Mesothelial cell of epicardium (in vitro differentiated cells): ENCODE measurements at places on chromosomes 1 and 21. TPM values are rescaled to one million over a fixed set of nuclear protein-coding genes. Genes with fewer than 3 reads are reported as not detected.

The TAS1R3 gene
- 0.98 to 1.0 TPM (median 1.00 TPM) in 3 replicates for total RNA-seq

The LRIF1 gene
- 7.8 to 7.9 TPM (median 7.8 TPM) in 3 replicates for total RNA-seq

The KCNK1 gene
- total RNA-seq, result 13.1 to 14.9 TPM (median 14.6 TPM) in 3 replicates

The CHI3L1 gene
- total RNA-seq, result 0.13 to 0.32 TPM (median 0.22 TPM) in 3 replicates

The CRNN gene
- total RNA-seq, result not detected in 3 replicates

The RGS7 gene
- 1.6 to 2.4 TPM (median 1.9 TPM) in 3 replicates for total RNA-seq

The BCL2L15 gene
- total RNA-seq, result 0.27 to 1.1 TPM (median 0.55 TPM) in 3 replicates

The ATP6V1G3 gene
- total RNA-seq, result not detected in 3 replicates

The NBPF6 gene
- total RNA-seq, result not detected in 3 replicates

The PDZK1 gene
- total RNA-seq, result 0.34 to 0.64 TPM (median 0.51 TPM) in 3 replicates

The ST6GALNAC3 gene
- 62.3 to 64.8 TPM (median 64.6 TPM) in 3 replicates for total RNA-seq

The PTPRU gene
- 143 to 151 TPM (median 145 TPM) in 3 replicates for total RNA-seq

The FMOD gene
- 77.3 to 86.0 TPM (median 82.1 TPM) in 3 replicates for total RNA-seq

GRCh38 chr1:153663211-153663610, 4.7 kb downstream of the SNAPIN start:
- DNase-seq, result no peak

DNA sequence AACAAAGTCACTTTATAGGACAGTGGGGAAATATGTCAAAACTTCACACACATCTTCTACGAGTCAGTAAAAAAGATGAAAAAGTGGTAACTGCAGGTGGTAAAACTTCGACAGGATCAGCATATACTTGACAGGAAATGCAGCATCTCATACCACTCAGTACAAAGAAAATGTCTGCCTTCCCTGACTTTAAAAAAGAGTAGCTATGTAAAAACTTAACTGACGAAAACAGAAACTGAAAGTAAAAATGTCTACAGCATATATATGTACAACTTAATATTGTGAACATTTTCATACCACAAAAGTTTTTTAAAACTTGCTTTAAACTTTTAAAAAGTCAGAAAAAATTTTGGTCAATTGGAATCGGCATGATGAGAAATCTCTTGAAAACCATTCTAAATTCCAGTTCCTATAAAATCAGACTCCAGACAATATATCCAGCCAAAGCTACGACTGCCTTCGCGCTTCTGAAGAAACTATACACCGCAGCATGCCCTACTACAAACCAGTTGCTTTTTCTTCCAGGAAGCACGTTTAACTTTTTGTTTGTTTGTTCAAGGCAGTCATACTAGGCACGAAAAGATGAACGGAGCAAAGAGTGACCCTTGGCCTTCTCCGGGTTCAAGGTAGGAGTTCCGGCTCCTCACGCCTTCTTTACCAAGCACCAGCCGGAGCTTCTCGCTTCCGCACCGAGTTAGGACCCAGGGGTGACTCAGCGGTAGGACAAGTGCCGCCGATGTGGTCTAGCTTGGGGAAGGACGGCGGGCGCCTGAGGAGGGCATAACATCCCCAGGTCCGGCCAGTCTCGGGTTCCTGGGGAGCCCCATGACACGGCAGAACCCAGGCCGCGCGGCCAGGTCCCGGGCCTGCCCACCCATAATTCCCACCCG, 612 bp downstream of the PSMA5 start:
- DNase-seq, result no peak

DNA sequence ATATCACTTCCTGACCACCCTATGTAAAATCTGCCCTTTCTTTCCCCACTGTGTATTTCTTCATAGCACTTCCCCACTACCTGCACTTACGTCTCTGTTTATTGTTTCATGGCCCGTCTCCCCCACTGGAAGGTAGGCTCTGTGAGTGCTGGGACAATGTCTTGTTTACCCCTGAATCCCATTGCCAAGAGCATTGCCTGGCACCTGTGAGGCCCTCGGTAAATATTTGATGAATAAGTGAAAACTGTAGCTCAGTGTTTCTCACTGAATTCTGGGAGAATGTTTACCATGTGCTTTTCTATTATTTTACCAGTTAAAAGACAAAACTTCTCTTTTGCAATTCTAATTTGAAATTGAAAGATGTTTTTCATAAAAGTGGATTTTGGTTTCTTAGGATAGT, 11.8 kb downstream of the NFASC start:
- no peak for DNase-seq

DNA sequence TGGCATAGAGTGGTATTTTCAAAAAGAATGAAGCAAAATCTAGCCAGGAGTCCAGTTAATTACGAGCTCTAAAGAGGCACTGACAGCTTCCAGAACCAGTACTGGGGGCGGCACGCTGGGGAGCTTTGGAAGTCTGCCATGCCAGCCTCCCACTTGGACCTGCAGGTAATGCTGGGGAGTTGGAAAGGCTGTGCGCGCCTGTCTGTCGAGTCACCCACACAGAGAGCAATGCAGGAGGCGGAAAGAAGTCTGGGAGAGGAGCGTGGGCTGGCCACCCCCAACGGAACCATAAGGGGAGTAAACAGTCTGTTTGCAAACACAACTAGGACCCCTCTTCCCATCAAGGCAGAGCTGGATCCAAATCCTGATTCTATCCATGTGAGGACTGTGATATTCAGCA, 84.5 kb downstream of the BEND5 start:
- no peak for DNase-seq

- no peak for DNase-seq
Observed at GRCh38 chr1:4093856-4094565, 193.9 kb upstream of the C1orf174 start.

DNA sequence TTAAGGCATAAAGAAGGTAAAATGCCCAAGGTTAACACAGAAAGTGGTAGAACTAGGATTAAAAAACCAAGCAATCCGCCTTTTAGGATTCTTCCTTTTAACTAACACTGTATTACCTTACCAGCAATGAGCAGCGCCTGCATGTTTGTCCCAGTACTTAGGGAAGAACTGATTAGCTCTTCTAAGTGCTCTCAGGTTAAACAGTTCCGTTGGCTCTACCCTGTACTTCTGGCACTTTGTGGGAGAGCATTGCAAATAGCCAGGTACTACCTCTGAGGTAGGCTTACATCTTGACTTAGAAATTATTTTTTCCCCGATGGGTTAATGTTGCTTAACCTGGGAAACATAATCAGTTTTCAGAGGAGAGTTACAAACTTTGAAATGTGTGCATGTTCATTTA, 21.5 kb downstream of the DHX9 start:
- no peak for DNase-seq

DNA sequence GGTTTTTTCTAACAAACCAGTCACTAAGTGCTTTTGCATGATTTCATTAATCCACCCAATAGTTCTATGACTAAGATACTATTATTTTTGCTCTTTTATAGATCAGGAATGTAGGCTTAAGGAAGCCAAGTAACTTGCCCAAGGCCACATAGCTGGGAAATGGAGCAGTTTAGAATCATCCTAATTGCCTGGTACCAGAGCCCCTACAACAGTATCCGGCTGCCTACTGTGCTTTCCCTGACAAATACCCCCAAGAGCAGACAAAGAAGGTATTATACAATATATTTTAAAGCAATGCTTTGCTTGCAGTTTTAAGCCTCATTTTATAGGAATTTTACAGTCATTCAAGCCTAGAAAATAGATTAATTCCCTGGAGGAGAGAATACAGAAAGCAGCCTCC, 45.5 kb upstream of the RASAL2 start:
- no peak for DNase-seq

DNA sequence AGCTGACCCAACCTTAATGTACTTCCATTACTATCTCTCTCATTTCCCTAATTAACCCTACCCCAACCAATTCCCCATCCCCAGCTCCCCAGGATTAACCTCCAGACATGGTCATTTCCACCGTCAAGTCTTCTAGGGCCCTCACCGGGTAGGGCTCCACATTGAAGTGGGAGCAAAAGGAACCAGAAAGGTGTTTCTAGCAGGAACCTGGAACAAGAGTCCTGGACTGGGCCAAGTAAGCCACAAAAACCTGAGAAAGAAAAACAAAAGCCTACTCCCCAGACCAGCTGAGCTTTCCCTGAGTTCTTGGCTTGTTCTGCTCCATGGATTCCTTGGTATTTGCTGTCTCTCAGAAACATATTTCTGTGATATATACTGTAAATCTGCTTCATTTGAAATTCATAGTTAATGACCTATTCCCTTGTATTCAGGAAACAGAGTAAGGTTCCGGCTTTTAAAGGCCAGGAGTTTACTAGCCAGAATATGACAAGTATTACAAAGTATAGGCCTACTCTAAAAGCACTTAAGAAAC, 58.4 kb downstream of the SYF2 start:
- DNase-seq, result no peak

DNA sequence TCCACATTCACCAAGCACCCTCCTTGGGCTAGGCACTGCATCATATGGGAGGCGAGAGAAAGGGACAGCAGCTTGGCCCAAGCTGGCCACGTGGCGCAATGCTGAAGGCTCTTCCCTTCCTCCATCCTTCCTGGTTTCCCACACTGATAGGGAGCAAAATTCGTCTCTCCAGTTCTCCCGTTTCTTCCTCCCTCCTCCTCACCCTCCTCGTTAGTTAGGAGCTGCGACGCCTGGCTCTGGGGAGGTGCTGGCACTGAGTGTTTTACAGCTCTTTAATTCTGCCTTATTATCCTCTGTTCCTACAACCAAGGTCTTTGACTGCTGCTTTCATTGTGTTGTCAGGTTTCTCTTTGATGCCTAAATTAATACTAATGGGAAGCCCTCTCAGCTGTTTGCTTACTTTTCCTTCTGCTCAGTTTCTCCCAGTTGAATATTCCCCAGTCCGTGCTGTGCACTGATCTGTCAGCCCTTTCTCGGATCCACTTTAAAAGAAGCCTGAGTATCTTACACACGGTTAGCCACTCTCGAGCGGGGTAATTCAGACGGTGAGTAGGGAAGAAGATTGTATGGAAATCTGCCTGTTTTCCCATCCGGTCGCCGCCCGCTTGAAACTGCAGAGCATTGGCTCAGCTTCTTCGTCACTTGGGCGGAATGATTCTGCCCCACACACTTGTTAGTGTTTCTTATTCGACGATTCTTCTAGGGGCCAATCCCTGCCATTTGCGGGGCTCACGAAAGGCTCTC, 56.2 kb upstream of the SMYD2 start:
- no peak for DNase-seq

DNA sequence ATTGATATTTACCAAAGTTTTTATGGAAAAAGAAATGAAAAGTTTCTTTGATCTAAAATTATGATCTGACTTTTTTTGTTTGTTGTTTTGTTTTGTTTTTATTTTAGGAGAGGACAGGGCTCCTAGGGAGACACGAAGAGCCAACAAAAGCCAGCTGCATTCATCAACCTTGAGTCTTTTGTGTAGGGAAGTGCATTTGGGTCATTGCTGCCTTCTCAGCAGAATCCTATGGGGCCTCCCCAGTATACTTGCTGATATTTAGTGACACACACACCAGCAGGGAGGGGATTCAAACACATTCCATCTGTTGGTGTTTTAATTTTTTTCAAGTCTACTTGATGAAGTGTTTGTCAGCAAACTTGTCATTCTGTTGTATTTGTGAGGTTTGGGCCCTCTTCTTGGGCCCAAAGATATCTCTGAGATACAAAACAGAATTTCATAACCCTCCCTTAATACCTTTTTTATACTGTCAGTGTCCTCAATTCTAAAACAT, 203.5 kb downstream of the NTNG1 start:
- DNase-seq, result no peak

- DNase-seq, result no peak
Observed at GRCh38 chr1:12511516-12512468, 106.2 kb downstream of the DHRS3 start.

- no peak for DNase-seq
Observed at GRCh38 chr21:24217151-24217550, 1390.1 kb downstream of the MRPL39 start.

DNA sequence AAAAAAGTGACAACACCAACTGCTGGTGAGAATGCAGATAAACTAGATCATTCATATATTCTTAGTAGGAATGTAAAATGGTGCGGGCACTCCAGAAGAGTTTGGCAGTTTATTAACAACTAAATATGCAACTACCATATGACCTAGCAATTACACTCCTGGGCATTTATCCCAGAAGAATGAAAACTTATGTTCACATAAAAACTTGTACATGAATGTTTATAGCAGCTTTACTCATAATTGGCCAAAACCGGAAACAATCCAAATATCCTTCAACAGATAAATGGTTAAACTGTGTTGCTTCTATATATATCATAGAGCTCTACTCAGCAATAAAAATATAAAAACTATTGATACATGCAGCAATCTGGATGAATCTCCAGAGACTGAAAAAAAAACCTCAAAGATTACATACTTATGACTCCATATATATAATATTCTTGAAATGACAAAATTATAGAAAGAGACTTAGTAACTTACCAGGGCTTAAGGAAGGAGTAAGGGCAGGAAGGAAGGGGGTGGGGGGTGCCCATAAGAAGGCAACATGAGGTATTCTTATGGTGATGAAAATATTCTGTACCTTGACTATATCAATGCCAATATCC, 99.9 kb downstream of the KCNH1 start:
- DNase-seq, result no peak

GRCh38 chr1:206633708-206634121, 1.6 kb upstream of the DYRK3 start:
- DNase-seq, result no peak

GRCh38 chr1:33633019-33633801, 160.8 kb downstream of the ZSCAN20 start:
- peak; percentile 83 for DNase-seq

GRCh38 chr1:52892424-52893215, 28.9 kb downstream of the ECHDC2 start:
- no peak for DNase-seq

GRCh38 chr21:36430841-36431240, 45.6 kb downstream of the CHAF1B start:
- no peak for DNase-seq

DNA sequence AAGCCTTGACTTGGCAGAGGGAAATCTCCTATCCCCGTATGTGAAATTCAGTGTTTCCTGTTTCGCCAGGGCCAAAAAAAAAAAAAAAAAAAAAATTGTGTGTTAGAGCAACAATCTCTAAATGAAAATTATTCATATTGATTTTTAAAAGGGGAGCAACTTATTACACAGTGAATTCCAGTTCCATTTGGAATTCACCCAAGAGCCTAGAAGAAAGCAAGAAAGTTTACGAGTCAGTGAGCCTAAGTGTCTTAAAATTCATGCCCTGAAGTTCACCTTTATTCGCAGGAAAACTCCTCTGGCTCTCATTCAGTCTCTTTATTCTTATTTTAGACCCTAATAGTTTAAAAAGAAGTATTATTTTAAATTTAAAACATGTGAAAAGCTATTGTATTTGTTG, 42.1 kb upstream of the HUNK start:
- DNase-seq, result no peak

- no peak for DNase-seq
Observed at GRCh38 chr1:177897998-177898654, 71.7 kb downstream of the SEC16B start.

DNA sequence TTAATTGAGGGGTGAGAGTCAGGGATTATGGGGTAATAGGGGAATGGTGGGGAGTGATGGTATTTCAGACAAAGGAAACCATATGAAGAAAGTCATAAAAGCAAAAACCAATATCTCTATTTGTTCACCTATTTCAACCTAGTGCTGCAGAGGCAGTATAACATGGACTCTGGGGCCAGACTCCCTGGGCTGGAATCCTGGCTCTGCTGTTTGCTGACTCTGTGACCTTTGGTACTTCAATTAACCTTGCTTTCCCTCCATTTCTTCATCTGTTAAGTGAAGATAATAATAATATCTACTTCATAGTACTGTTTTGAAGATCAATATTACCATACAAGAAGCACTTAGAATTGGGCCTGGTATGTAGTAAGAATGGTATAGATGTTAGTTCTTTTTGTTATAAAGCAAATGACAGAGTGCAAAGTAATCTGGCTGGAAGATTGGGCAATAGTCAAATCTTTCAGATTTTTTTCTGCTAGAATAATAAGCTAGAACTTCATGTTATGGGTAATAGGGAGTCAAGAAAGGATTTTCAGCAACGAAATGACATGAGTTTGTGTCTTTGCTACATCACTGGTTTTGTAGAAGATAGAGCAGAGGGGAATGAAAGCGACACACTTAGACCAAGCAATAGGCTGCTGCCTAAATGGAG, 9.0 kb downstream of the EPHX4 start:
- no peak for DNase-seq
